Hematopoietic multipotent progenitor cell treated with erythropoietin and hydrocortisone succinate and interleukin-3 and kit ligand, for 17 days (in vitro differentiated cells): ENCODE measurements at places on chromosomes 11 and 22.

GRCh38 chr11:30292545-30292944, 30.4 kb upstream of the ARL14EP start:
- DNase-seq: no peak

GRCh38 chr22:25663654-25664053, 78.3 kb upstream of the MYO18B start:
- no peak for DNase-seq

- DNase-seq: no peak
Observed at GRCh38 chr22:35397095-35397904, 2.6 kb upstream of the MCM5 start.

- DNase-seq: no peak
Observed at GRCh38 chr11:86952221-86952875, 2.8 kb downstream of the FZD4 start.
